ENCODE measurements at places on chromosomes 12 and 14. TPM values are rescaled to one million over a fixed set of nuclear protein-coding genes. Genes with fewer than 3 reads are reported as not detected.

PLEKHG7 gene
- total RNA-seq = not detected

RDH12 gene
- not detected for total RNA-seq

ASB2 gene
- 268 TPM for total RNA-seq

WNT1 gene
- not detected for total RNA-seq

ARHGDIB gene
- 56.0 TPM for total RNA-seq

CAPZA3 gene
- total RNA-seq = not detected

COL2A1 gene
- 0.25 TPM for total RNA-seq

OASL gene
- total RNA-seq = 0.55 TPM

SYNDIG1L gene
- 0.22 TPM for total RNA-seq

B3GNT4 gene
- not detected for total RNA-seq

EFCAB11 gene
- 3.6 TPM for total RNA-seq

AKAP5 gene
- 0.30 TPM for total RNA-seq

KRT73 gene
- total RNA-seq = not detected

SLCO1A2 gene
- total RNA-seq = not detected

DNA sequence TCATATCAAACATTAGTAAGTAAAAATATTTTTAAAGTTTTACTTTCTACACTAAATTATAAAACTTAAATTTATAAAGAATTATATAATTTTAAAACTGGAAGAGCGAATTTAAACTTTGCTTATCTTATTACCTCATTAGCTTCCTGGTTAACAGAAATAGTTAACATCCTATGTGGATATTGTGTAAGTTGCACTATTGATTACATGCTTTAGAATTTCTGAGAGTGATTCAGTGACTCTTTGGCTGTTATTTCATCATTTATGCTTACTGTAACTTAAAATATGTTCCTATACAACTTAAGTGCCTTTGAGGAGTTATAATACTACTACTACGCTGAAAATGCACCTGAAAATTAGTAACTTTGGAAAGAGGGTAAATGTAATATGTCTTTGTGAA, 101.4 kb downstream of the FOXA1 start:
- DNase-seq = no peak

- peak; percentile 90 for DNase-seq
Observed at GRCh38 chr14:63852817-63853731, at the start of gene SYNE2. Gene SYNE2, plus strand, starts transcription at chr14:63853004. Its CDS starts 56,145 bp downstream, at chr14:63909149.

DNA sequence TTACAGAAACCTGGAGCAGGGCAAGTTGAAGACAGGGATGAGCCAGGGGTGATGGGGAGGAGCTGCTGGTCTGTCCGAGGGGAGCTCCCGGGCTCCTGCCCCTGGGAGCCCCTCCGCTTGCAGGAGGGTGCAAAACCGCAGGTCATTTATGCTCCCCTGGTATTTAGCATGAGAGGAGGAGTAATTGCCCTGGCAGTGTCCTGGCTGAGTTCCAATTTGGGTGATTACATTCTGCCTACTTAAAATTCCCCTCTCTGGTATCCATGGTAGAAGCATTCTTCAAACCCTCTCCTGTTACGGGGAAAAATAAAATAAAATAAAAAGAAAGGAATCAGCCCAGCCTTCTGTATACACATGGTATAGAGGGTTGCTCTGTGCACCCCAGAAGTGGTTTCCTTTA, 61.7 kb upstream of the VRK1 start:
- no peak for DNase-seq

GRCh38 chr12:104165801-104166200, 27.8 kb upstream of the NFYB start:
- DNase-seq = no peak

- no peak for DNase-seq
Observed at GRCh38 chr14:23402296-23403138, 5.6 kb downstream of the MYH6 start.

DNA sequence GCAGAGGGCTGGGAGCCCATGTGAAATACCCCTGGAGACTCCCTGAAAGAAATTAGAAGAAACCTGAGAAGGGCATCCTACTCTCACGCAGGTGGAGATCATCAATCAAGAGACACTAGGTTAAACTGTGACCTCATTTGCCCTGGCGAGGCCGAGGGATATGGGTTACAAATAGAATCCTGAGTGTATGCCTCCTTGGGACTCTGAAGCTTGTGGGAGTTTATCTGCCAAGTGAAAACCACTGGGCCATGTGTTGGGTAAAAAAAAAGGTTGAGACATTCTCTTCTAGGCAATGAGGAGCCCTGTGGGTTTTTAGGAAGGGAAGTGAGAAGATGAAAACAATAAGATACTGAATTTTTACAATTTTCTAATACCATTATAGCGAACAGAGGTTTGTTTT, 160.7 kb upstream of the ARID2 start:
- no peak for DNase-seq

GRCh38 chr12:31531893-31532292, 59.0 kb downstream of the DENND5B start:
- no peak for DNase-seq

GRCh38 chr12:3380200-3381043, 110.6 kb upstream of the PRMT8 start:
- DNase-seq = peak; percentile 42

- DNase-seq = no peak
Observed at GRCh38 chr14:101713621-101714349, 47.7 kb upstream of the PPP2R5C start.

DNA sequence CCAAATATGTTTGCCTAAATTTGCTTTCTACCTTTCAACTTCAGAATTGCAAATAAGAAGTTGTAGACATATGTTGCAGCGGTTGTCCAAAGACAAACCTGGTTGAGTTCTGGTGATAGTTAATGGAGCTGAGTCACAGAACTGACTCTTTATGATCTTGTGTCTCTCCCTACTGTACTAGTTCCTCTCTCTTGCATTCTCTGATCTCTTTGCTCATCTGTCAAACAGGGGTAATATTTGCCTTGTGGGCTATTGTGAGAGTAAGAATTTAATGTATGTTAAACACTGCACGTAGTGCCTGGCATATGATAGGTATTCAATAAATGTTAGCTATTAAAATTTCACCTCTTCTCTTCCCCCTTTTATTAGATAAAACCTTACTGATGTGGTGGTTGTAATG, 283.5 kb upstream of the RGS6 start:
- no peak for DNase-seq

DNA sequence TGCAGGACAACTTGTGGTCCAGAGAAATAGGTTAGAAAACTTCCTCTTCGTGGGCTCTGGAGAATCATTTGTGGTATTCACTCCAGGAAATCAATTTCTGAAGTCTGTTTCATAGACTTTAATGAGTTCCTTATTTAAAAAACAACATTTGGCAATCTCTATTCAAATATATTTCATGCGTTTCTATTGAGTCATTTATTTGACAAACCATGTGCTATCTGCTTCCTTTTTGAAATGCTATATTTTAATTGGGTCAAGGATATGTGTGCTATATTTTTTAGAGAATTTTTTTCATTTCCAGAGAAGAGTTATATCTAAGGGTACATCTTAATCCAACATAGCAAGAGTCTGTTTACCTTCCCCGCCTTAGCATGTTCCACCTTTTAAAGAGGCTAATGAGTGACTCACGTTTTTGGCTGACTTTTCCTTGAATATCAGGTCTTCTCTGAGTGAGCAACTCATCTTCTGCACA, 252.4 kb upstream of the EGLN3 start:
- DNase-seq = no peak

GRCh38 chr12:109047081-109047805, 5.1 kb upstream of the USP30 start:
- no peak for DNase-seq

DNA sequence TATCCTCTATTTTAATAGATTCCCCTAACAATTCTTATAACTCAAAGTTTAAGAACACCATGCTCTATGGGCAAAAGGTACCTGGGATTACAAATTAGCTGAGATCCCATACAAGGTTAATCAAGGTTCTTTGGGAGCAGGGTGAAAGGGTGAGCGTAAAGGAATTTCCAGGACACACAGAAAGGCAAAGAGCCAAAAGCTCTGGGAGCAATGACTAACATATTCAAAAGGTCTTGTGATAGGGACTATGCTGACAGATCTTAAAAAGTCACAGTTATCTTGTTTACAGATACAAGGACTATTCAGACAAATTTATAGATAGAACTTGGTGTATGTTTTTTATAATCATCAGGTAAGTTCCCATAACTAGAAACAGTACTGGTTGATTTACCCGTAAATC, 19.5 kb upstream of the PPFIBP1 start:
- no peak for DNase-seq

DNA sequence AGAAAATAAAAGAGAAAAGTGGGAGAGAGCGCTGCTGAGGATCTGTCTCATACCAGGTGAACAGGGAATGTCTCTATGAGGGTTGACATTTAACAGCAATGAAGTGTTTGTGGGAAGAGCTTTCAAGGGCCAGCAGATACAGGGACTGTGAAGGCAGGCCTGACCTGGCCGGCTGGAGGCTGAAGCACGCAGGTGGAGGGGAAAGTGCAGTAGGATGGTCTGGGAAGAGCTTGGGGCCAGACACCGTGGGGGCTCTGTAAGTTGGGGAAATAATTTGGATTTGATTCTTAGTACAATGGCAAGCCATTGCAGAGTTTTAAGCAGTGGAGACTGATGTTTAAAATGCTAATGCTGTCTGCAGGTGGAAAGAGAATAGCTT, 23.8 kb upstream of the DHRS2 start:
- no peak for DNase-seq

GRCh38 chr14:50021261-50022031, 94.9 kb downstream of the VCPKMT start:
- no peak for DNase-seq

- DNase-seq = no peak
Observed at GRCh38 chr14:99595524-99595923, 8.5 kb downstream of the CCDC85C start.

DNA sequence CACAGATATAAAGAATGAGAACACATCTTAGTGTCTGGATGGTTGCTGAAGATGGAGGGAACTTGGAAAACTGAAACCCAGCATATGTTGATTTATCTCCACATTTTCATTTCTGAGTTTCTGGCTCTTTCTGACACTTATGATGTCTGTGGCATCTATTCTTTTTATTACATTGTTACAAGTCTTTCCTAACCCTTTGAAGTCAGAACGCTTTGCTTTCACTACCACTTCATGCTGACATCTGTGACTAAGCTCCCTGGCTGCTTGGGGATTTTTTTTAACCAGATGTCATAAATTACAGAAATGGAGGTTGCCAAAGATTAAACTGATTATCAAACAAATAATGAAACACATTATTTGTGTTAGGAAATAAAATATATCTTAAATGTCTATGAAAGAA, 188.7 kb downstream of the KITLG start:
- no peak for DNase-seq

DNA sequence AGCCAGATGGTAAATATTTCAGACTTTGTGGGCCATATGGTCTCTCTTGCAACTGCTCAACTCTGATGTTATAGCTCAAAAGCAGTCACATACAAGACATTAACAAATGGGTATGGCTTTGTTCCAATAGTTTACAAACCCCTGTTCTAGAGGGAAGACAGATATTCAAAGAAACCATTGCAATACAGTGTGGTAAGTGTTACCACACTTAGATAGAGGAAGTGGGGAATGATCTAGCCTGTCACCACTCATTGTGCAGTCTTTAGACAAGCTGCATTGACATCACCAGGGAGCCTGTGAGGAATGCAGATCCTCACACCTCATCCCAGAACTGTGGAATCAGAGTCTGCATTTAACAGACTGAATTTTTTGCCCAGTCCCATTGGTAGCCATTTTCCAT, 80.0 kb upstream of the RGS6 start:
- DNase-seq = no peak

DNA sequence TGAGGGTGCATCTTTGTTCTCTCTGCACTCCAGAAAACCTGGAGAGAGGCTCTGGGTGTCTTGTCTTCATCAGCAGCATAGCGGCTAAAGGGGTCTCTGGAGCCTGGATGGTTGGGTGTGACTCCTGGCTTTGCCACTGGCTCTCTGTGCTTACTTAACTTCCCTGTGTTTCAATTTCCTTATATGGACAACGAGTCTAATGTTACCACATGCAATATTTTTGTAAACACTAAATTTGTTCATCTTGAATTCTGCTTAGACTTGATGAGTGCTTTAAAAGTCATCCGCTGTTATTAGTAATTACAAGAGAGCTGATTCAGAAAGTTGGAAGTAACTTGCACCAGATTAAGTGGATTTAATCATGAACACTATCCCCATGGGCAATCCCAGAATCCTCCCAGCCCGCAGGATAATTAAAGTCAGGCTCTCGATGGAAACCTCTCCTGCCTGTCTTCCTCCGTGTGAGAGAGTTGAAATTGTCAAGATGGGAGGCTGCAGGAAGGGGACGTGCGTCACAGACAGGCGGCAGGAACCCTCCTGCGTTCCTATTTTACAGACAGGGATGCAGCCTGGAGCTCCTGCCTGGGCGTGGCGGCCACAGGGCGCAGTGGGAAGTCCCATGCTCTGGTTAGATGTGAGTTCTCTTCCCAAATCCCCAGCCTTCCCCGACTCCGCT, 201.2 kb downstream of the TTC8 start:
- peak; percentile 32 for DNase-seq

DNA sequence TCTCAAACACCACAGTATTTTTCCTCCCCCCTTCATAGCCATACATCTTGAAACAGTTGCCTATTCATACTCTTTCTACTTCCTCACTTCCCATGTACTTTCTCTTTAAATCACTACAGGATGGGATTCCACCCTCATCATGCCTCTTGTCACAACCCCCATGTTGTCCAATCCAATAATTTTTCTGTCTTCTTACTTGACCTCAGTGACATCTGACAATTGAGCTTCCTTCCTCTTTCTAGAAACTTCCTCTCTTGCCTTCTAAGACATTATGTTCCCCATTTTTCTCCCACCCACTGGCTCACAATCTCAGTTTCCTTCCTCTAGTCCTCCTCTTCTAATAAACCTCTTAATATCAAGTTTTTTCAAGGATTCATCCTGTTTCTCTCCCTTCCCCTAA, 5.3 kb downstream of the C2CD5 start:
- DNase-seq = no peak

- DNase-seq = no peak
Observed at GRCh38 chr14:50812856-50813543, 18.0 kb downstream of the NIN start.

GRCh38 chr14:63266106-63266505, 52.6 kb downstream of the GPHB5 start:
- no peak for DNase-seq

GRCh38 chr12:6606331-6607131, 648 bp downstream of the CHD4 start:
- DNase-seq = peak; percentile 84

- DNase-seq = no peak
Observed at GRCh38 chr14:53692451-53692850, 264.2 kb downstream of the BMP4 start.

- no peak for DNase-seq
Observed at GRCh38 chr12:92002673-92003382, 142.8 kb downstream of the BTG1 start.

GRCh38 chr14:30738978-30739377, 116.9 kb downstream of the SCFD1 start:
- no peak for DNase-seq

GRCh38 chr12:50541139-50541538, 36.4 kb downstream of the DIP2B start:
- no peak for DNase-seq

- DNase-seq = no peak
Observed at GRCh38 chr12:81726634-81727033, 32.5 kb downstream of the PPFIA2 start.

DNA sequence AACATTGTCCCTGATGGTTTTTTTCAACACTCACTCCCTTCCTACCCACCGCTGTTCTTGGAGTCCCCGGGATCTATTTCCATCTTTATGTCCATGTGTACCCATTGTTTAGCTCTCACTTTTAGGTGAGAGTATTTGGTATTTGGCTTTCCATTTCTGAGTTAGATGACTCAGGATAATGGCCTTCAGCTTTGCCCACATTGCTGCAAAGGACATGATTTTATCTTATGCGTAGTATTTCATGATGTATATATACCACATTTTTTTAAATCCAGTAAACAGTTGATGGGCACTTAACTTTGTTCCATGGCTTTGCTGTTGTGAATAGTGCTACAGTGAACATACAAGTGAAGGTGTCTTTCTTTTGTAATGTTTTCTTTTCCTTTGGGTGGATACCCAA, 123.5 kb upstream of the KITLG start:
- no peak for DNase-seq
